ENCODE measurements at places on chromosomes 2 and 18. TPM values are rescaled to one million over a fixed set of nuclear protein-coding genes. Genes with fewer than 3 reads are reported as not detected.

Gene DSG3
- total RNA-seq: under 0.01 TPM

Gene SIX2
- total RNA-seq: not detected

Gene CRYGD
- total RNA-seq: not detected

Gene WNT10A
- not detected for total RNA-seq

Gene FBXO15
- 0.06 TPM for total RNA-seq

Gene DSG4
- total RNA-seq: not detected

Gene IL1R2
- total RNA-seq: not detected

Gene DYNAP
- total RNA-seq: not detected

Gene ZEB2
- total RNA-seq: 9.8 TPM

Gene FBXO48
- total RNA-seq: 0.50 TPM

Gene G6PC2
- total RNA-seq: not detected

Gene RPRD1A
- 25.1 TPM for total RNA-seq

Gene ZBTB7C
- under 0.01 TPM for total RNA-seq

Gene EVX2
- not detected for total RNA-seq

Gene FOXD4L1
- total RNA-seq: 0.06 TPM

Gene KIF1A
- not detected for total RNA-seq

Gene RIF1
- total RNA-seq: 44.9 TPM

Gene ESPNL
- total RNA-seq: not detected

Gene KRTCAP3
- 0.49 TPM for total RNA-seq

Gene C1GALT1C1L
- total RNA-seq: not detected

Gene LBX2
- total RNA-seq: 1.3 TPM

Gene CCDC85A
- 20.9 TPM for total RNA-seq

Gene MOGAT1
- not detected for total RNA-seq

Gene CNGA3
- total RNA-seq: not detected

Gene ASAP2
- 52.2 TPM for total RNA-seq

Gene HAAO
- total RNA-seq: not detected

Gene XIRP2
- total RNA-seq: 0.16 TPM

Gene TMEM87B
- total RNA-seq: 15.2 TPM

Gene TCF23
- not detected for total RNA-seq

Gene PLEKHB2
- 144 TPM for total RNA-seq

Gene CRYGB
- not detected for total RNA-seq

Gene PRSS56
- total RNA-seq: not detected

Gene KATNAL2
- 0.76 TPM for total RNA-seq

Gene C2orf42
- 28.7 TPM for total RNA-seq

Gene DHX57
- 26.4 TPM for total RNA-seq

Gene PASK
- total RNA-seq: 5.4 TPM
